ENCODE measurements at places on chromosomes 1 and 21. TPM values are rescaled to one million over a fixed set of nuclear protein-coding genes. Genes with fewer than 3 reads are reported as not detected.

CDC7 gene
- total RNA-seq: 3.3 TPM

HHIPL2 gene
- total RNA-seq: 1.5 TPM

GNPAT gene
- total RNA-seq: 42.7 TPM

TMEM200B gene
- 13.4 TPM for total RNA-seq

TAS1R1 gene
- not detected for total RNA-seq

ZBTB21 gene
- 6.5 TPM for total RNA-seq

CZIB gene
- total RNA-seq: 52.1 TPM

TBX15 gene
- total RNA-seq: 0.18 TPM

EVA1C gene
- total RNA-seq: 6.8 TPM

SMG5 gene
- 29.2 TPM for total RNA-seq

All from smooth muscle cell of bladder (primary cell).